GM20000 (cell line): ENCODE measurements at places on chromosomes 7 and 10.

DNA sequence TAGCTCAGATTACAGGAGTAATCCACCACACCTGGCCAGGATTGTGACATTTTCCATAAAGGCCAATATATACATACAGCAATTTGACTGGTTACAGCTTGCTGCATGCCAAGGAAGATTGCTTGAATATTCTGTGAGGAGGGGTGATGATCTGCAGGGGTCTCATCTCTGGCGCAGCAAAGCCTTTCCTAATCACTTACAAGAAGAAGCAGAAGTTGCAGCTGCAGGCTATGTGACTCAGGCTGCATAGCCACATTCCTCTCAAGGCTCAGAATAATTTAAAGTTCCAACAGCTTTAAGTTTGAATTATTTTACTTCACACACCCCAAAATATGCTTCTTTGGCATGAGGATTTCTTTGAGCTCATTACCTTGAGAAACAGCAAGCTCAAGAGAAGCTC lies 11.4 kb upstream of the RASGEF1A start:
- DNase-seq, result no peak

DNA sequence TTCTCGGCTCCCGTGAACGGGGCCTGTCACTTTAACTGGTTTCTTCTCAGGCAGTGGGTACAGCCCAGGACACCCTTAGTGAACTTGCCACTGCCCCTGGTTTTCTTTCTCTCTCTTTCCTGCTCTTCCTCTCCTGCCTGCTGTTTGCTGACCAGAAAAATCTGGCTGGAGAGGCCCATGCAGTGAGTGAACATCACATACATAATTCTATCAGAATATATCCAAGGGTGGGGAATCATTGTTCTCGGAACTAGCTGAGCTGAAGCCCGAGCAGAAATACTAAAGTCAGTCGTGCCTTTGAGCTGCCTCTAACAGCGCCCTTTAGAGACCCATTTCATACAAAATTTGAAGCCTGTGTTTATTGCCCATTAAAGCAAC lies 501.5 kb upstream of the GALNT17 start:
- DNase-seq, result no peak

DNA sequence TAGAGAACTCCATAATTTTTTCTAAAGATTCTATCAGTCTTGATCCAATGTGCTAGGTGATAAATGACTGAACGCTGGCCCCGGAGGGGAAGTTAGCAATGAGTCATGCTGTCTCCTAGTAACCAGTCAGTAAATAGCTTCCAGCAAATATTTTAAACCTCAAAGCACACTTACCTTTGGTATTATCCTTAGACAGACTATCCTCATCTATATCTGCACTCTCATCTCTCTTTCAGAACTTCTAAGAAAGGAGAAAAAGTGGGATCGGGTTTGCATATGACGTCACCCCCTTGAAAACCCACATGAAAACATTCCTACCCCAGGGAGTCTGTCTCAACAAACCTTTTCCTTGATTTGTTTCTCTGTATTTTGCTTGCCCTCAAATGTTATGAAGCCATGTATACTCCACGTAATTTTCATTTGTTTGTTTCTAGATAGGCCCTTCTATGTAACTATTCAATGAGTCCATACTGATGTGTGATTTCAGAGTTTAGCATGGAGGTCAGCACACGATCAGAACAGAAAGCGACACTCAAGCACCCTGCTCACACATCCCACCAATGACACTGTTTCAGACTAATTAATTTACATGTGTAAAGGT lies 174.9 kb upstream of the NRP1 start:
- peak; percentile 52 for DNase-seq

- DNase-seq, result no peak
These were observed 26.6 kb downstream of the ST8SIA6 start for GRCh38 chr10:17427666-17428350.

GRCh38 chr7:1510780-1511154 lies 6.6 kb upstream of the INTS1 start:
- no peak for DNase-seq

DNA sequence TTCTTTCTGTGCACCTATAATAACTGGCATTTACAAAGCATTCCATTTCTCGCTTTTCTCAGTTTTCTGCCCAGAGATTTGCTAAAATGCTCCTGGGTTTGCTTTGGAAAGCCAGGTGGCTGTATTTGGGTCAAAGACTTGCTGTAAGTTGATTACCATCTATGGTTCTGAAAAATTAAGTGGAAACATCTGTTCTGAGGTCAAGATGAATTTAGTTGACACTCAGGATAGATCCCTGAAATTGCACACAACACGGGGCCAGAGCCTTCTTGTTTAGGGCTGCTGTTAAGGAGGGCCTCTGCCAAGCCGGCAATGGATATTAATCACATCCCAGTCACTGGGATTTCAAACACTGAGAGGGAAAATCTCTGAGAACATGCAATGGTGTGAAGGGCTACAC lies 111.6 kb upstream of the GLI3 start:
- no peak for DNase-seq

GRCh38 chr10:14696821-14697220 lies 77.9 kb downstream of the FAM107B start:
- no peak for DNase-seq

- DNase-seq, result no peak
These were observed 49.8 kb downstream of the EBF3 start for GRCh38 chr10:129914153-129914855.

DNA sequence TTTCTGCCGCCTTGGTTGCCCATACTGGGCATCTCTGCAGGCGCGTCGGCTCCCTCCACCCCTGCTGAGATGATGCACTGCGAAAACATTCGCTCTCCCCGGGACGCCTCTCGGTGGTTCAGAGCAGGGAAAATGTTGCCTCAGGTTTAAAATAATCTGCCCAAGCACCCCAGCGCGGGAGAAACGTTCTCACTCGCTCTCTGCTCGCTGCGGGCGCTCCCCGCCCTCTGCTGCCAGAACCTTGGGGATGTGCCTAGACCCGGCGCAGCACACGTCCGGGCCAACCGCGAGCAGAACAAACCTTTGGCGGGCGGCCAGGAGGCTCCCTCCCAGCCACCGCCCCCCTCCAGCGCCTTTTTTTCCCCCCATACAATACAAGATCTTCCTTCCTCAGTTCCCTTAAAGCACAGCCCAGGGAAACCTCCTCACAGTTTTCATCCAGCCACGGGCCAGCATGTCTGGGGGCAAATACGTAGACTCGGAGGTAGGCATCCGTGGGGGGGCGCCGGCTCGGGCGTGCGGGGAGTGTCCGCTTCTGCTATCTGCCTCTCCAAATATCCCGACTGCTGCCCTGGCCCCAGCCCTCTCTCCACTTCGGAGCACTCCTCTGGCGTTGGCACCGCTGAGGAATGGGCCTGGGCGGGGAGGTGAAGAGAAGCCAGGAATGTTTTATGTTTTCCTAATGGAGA lies at the start of gene CAV1:
Gene CAV1, plus strand, starts transcription at position 428 of the 689 bp plus-strand sequence. Its CDS starts 27 bp downstream, at position 455.
- DNase-seq, result peak; percentile 61

DNA sequence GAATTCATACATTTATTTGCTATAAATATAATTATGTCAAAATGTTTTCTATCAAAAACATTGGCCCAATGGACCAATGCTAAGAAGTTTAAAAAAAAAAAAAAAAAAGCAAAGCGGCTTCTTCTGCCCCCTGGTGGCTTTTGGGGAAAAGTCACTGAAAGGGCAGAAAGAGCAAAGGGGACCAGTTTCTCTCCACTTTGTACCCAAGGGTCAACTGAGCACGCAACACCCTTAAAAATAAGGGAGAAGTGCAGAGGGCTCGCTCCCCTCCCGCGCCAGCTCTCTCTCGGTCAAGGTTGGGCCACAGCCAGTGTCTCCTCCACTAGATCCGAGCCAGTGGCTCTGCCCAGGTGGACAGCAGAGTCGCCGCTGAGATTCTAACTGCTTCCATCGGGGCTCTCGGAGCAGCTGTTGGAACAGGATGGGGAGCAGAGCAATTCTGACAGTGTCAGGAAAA lies 136.4 kb upstream of the FGFR2 start:
- peak; percentile 56 for DNase-seq

- no peak for DNase-seq
These were observed 157.1 kb downstream of the TCERG1L start for GRCh38 chr10:131154306-131155025.

GRCh38 chr10:62719061-62719460 lies 85.5 kb upstream of the ADO start:
- no peak for DNase-seq

- no peak for DNase-seq
These were observed 14.3 kb upstream of the XPNPEP1 start for GRCh38 chr10:109937460-109938065.

DNA sequence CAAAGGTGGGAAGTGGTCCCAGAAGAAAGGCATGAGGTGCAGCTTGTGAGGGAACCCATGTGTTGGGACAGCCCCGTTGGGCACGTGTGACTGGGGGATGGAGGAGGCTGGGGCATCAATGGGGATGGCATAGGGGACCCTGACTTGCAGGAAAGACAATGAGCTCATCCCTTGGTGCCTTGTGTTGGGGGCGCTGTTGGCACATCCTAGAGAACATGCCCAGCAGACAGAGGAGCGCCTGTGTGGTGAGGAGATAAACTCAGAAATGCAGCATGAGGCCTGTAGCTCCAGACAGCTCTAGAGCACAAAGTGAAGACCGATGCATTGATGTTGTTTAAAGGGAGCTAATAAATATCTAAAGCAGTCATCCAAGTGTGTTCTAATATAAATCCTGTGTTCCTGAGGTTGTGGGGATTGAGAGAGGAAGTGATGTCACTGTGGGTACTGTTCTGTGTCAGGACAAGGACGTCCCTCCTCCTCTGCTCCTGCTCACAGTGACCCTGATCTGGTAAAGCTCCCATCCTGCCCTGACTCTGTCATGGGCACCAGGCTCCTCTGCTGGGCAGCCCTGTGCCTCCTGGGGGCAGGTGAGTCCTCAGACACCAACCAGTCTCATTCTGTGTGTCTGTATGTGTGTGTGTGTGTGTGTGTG lies 126.1 kb upstream of the PRSS58 start:
- no peak for DNase-seq
